Hematopoietic multipotent progenitor cell treated with erythropoietin and hydrocortisone succinate and interleukin-3 and kit ligand, for 15 days (in vitro differentiated cells): ENCODE measurements at places on chromosomes 2 and 18.

DNA sequence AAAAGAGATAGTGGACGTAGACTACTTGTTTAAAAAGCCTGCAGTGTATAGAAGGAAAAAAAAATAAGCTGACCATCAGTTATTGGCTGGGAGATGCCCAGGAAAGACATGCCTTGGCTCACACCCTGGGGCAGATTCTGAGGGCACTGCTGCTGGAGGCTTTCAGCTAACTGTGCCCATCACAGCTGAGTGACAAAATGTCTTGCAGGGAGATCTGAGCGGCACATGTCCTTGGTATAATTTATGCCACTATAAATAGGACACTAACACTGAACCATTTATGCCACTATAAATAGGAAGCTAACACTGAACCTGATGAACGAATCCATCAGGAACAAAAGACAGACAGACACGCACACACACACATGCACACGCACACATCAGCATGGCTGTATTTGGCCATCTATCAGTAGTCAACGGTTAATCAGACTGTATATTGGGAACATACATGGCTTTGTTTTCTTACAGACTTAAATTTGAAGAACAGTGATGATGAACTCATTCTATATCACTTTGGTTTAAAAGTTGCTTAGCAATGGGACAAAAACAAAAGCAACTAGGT, 68.2 kb upstream of the NOSTRIN start:
- DNase-seq, result no peak

GRCh38 chr2:100062336-100062735, 80.1 kb downstream of the AFF3 start:
- DNase-seq, result no peak

- no peak for DNase-seq
These were observed 61.7 kb downstream of the LDLRAD4 start for GRCh38 chr18:13280070-13280795.

DNA sequence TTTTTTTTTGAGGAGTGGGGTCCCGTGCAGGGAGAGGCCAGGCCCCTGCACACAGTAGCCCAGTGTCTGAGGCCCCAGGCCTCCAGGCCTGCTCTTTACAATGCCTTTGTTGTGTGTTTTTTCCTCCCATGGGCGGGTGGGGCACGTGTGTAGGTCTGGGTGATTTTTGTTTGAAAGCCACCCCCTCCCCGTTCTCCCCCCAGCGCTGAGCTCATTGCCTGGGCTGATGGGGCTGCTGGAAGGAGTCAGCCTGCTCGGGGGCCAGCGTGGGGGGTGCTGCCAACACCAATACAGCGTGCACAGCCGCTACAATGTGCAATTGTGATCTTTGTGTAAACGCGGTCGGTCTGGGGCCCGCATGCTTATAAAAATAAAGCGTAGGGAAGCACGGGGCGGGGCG, 142.7 kb downstream of the DYSF start:
- DNase-seq, result no peak

DNA sequence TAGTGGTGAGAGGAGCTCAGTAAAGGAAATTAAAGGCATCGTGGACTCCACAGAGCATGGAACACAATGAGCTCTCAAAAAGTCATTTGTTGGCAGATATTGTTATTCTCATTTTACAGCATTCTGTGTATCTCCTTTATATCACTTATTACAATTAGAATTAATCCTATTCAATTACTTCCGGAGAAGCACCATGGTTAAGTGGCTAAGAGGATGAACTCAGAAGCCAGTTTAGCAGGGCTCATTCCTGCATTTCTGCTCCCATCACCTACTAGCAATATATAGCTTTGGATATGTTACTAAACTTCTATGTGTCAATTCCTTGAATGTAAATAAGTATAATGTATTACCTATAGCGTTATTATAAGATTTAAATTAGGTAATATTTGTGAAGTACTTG, 683.3 kb downstream of the IRS1 start:
- no peak for DNase-seq

DNA sequence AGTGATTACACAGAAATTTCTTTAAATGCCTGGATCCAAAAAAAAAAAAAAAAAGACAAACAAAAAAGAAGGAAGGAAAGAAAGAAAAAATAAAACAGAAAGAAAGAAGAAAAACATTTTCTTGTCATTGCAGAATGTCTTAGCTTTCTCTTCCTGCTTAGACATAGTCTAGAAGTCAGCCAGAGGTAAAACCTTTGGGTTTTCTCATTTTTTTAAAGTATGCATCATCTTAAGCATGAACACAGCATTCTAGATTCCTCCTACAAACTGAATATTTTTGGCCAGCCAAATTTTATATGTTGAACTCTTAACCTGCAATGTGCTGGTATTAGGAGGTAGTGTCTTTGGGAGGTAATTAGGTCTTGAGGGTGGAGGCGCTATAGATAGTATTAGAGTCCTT, 243.9 kb downstream of the TRIB2 start:
- DNase-seq, result no peak

GRCh38 chr2:222547083-222547482, 108.8 kb downstream of the FARSB start:
- DNase-seq, result no peak

- DNase-seq, result no peak
These were observed 68.5 kb downstream of the CTIF start for GRCh38 chr18:48607056-48607984.

DNA sequence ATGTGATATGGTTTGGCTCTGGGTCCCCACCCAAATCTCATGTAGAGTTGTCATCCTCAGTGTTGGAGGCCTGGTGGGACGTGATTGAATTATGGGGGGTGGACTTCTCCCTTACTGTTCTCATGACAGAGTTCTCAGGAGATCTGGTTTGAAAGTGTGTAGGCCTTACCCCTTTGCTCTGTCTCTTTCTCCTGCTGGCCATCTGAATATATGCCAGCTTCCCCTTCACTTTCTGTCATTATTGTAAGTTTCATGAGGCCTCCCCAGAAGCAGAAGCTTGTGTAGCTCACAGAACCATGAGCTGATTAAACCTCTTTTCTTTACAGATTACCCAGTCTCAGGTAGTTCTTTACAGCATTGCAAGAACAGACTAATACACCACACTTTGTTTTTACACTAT, 222.3 kb downstream of the DOK6 start:
- DNase-seq, result no peak

GRCh38 chr2:96591054-96591453, 47.1 kb downstream of the KANSL3 start:
- no peak for DNase-seq

GRCh38 chr18:62089174-62089573, 97.7 kb downstream of the PIGN start:
- no peak for DNase-seq

GRCh38 chr2:39469807-39470206, 32.7 kb upstream of the MAP4K3 start:
- DNase-seq, result no peak

DNA sequence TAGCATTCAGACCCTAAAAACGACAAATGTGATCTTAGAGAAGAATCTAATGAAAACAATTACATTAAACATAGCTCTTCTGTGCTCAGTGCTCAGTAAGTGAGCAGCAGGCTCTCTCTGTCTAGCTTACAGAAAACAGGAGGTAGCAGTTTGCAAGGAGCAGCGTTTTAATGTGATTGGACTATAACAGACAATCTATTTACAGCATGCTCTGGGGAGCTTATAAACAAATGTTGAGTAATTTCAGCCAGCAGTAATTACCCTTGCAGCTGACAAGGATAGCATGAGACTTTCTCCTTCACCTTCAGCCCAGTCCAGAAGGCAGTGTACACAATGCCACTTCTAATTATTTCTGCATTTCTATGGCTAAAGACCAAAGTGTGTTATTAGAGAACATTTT, 270.4 kb downstream of the FIGN start:
- DNase-seq, result no peak

DNA sequence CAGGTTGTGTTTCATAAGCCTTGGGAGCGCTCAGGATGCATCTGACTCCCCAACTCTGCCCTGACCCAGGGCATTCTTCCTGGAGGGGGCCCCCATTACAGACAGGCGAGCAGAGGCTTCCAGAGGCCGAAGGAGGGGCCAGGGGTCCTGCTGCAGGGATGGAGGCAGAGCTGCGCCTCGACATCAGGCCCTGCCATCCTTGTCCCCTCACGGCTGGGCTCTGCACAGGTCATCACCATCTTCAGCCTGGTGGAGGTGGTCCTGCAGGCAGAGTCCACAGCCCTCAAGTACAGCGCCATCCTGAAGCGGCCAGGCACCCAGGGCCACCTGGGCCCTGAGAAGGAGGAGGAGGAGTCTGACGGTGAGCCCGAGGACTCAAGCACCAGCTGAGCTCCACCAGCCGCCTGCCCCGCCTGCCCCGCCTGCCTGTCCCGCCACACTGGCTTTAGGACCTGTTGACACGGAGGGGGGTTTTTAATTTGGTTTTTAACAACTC, 42.3 kb upstream of the ALPP start:
- no peak for DNase-seq

- no peak for DNase-seq
These were observed at the start of gene POU3F3 for GRCh38 chr2:104853534-104854497. Gene POU3F3 (plus strand): TSS chr2:104854115. CDS start chr2:104855511, 1,396 bp downstream.
